ENCODE measurements at places on chromosomes 5 and 9.

DNA sequence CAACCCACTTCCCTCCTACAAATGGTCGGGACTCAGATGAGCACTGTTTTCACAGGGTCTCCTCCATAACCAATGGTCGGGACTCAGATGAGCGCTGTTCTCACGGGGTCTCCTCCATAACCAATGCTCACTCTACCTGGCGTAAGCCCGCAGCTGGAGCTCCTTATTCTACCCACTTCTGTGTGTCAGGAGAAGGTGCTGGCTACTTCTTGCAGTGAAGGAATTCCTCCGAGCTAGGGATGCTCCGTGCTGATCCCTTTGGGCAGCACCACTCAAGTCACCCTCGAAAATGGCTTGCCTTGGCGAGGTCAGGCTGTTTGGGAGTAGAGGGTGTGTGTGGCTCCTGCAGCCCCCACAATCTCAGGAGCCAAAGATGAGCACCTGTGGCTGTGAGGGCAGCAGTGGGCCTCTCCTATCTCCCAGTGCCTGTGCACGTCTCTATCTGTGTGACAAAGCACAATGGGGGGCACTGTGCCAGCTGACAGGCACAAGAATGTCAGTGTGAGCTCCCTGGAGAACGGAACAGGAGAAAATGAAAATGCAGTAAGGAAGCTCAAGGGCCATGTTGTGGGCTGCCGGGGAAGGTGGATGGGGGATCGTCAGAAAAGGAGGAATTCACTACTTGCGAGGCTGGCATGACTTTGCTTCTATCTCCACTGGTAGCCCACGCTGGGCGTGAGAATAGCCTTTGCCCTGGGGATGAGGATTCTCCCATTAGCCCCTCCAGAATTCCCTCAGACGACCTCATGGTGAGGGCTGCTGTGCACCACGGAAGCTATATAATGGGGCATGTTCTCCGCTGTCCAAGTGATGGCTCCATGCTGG lies 3.9 kb upstream of the BTNL9 start:
- DNase-seq, result no peak

- DNase-seq, result no peak
Measured at GRCh38 chr5:14560091-14560595, 21.4 kb upstream of the OTULINL start.

- peak; percentile 54 for DNase-seq
Measured at GRCh38 chr5:113162770-113163169, 186.2 kb downstream of the DCP2 start.

DNA sequence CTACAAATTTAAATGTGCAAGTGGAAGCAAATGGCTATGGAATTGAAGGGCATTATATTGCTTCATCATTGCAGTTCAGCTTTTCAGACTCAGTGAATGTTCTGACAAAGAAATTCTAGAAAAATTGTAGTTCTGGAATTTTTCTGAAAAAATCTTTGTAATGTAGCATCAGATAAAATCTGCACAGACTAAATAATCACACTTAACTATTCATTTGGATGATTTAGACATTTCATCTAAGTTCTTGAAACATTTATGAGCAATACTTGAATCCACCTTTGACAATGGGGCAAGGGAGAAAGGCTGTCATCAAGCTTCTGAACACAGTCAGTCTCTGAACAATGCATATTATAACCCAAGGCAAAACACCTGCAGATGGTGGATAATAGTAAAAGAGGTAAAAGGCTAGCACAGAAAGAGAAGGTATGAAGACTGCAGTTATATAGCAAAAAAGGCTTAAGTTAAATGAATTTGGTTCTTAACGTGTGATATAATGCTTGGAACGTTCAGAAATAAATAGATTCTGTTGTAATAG lies 1352.0 kb upstream of the NUDT12 start:
- DNase-seq, result no peak

DNA sequence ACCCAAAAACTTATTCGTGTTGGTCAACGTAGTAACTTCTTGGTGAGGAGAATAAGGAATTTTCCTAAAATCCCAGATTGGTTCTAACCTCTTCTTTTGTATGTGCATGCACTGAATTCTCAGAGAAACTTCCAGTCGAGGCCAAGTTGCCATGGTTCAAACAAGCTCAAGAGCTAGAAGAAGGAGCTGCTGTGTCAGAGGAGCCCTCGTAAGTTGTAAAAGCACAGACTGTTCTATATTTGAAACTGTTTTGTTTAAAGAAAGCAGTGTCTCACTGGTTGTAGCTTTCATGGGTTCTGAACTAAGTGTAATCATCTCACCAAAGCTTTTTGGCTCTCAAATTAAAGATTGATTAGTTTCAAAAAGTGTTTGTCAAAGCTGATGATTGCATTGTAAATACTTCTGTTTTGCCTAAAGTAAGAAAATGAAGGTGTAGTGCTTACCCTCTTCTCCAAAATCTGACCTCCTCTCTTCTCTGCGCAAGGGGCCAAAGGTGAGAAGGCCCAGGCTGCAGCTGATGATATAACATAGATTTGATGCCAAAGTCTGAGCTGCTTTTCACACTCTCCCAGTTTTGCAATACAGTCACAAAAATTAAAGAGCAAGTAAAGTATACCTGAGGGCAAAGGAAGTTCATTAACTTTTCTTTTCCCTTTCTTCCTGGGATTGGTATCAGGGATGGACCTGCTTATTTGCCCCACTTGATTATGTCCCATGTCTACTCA lies 210.8 kb downstream of the ADAMTSL1 start:
- DNase-seq, result no peak

DNA sequence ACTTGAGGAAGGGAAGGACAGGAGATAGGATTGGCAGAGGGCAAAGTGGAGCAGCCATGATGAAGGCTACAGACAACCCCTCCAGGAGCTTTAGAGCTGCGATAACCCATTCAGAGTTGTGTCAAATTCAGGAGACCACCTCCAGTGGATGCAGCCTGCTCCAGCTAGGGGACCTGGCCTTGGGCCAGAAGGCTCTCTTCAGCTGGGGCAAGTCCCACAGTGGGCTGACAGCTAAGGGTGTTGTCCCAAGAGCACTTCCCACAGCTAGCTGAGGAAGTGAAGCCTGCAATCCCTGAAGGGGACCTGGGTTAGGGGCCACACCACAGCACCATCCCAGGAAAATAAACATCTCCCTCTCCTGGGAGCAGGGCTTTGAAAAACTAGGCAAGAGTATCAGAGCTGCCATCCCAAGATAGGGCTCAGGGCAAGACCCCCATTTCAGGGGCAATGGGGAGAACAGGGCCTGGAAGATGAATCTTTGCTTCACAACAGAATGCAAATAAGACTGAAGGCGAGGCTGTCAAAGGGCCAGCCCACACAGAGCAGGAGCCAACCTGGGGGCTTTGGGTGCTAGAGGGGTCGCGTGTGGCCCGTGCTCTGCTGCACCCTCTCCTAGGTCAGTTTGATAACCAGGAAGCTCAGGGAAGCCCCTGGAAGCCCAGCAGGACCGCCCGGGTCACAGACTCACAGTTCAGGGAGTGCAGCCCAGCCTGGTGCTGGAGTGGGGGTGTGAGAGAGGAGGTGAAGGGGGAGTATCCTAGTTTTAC lies 19.3 kb upstream of the DAPK1 start:
- no peak for DNase-seq

DNA sequence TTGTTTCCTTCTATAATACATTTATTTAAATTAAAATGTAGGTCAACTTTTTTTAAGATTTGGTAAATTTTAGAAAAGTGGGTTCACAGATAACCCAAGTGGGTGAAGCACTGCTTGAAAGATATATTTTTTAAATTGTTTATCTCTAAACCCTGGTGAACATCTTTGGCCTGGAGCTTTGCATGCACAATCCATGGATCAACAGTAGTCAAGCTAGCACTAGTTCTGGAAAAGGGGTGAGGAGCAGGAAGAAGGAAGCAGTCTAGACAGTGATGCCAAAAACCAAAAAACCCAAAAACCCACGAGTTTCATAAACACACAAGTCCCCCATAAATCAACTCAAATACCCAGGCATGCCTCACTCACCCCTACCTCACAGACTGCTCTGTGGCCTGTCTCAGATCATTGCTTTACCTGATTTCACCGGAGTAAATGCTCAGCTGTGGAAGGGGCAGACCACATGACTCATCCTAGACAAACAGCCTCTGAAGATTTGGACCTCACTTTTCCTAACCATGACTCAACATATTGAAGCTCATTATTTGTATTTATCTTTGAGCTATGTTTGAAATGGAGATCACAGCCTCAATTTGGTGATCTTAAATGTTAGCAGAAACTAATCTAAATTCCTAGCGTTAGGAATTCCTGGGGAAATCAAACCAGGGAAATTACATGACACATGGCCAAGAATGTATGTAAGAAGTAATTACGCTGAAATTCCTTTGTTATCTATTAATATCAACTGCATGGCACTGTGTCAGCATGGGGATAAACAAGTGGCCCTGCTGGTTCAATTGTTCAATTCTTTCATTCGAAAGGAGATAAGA lies 149.6 kb downstream of the ZNF608 start:
- peak; percentile 65 for DNase-seq

GRCh38 chr9:89969881-89970639 lies 365.2 kb downstream of the GADD45G start:
- no peak for DNase-seq

DNA sequence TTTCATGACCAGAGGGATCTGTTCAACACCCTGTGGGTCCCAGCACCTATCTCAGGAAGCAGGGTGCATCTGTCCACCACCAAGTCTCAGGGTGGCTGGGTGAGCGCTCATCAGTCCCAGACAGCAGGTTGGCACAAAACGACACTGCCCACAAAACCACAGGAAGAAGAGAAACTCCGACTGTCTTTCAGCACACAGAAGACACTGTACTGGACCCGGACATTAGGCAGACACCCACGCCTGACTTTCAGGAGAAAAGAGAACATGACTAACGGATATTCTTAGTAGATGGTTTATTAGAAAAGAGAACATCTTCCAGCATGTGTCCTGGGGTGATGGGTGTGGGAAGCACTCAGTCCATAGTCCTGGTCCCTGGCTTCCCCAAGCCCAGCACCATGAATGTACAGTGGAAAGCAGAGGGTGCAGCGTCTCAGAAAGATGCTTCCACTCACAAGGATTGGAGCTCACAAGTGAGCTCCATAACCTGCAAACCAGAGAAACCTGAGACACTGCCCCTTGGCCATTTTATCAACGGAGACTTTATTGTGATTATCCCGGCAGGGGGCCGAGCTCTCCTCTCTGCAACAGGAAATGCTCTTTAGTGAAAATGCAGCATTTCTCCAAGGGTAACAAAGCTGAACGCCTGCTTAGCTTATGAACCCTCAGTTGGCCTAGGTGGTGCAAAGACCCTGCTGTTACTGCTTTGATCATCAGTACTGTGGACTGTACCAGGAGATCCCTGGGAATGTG lies 35.8 kb upstream of the LCP2 start:
- DNase-seq, result no peak

DNA sequence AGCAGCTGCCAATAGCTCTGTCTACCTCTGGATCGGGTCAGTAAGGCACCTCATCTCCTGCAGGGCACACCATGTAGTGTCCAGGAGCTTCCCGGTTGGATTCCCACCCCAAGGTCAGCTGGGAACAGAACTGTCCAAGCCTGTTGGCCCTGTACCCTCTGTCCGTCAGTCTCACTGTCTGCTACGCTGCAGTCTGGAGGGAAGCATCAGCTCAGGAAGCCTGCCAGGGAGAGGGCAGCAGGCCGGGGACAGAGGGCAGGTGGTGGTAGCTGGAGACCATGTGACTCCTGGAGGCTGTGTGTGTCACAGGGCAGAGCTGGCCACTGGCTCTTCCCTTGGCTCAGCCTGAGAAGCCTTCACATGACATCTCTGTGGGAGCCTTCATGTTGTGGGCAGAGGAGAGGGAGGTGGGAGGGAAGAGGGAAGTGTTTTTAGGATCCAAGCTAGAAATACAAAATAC lies 134.5 kb downstream of the SEC61B start:
- DNase-seq, result peak; percentile 30

GRCh38 chr9:5089737-5090136 lies 95.7 kb downstream of the INSL6 start:
- DNase-seq, result no peak

DNA sequence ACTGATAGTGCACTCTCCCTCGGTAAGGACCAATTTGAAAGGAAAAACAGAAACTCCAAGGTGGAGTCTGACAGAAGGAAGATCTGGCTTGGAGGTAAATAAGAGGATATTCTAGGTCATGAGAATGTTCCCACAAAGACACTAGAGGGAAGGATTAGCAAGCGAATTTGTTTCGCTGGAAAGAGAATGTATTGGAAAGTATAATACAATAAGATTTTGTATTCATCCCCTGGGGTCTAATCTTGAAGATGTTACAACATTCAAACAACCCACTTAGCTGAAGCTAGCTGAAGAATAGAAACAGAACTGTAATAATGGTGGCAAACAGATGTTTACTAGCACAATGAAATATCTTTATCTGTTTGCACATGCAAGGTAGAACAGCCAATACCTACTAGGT lies 158.7 kb downstream of the GNAQ start:
- no peak for DNase-seq

All from AG10803 (cell line).